ENCODE measurements at places on chromosomes 4 and X.

DNA sequence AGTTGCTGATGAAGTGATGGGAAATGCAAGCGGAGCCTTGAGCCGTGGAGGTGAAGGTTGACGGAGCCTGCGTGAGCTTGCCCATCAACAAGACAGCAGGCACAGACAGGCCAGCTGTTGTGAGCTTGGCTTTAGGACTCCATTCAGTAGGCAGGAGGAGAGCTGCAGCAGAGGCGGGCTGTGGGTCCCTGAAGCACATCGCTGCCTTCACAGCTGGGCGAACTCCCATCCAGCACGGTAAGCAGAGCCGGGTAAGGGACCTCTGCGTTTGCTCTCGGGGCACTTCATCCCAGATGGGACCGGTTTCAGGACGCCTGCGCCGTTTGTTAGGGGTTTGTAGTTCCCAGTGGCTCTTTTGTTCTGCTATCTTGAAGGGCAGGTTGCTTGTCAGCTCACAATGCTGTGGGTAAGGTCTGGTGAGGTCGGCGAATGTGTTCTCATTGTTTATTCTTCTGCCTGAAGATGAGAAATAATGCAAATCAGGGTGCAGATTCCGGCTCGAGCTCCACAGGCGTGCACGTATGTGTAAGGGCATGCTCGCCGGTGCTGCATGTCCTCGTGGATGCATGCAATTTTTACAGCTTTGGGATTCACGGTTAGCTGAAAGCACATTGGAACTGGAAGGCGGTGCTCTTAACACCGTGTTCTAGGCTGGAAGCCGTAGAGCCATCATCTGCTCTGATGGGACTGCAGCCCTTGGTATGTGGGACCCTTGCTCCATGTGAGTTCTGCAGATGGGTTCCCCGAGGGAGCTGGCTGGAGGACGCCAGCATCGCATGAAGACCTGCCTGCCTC, 54.6 kb upstream of the CLDN34 start:
- no peak for DNase-seq

DNA sequence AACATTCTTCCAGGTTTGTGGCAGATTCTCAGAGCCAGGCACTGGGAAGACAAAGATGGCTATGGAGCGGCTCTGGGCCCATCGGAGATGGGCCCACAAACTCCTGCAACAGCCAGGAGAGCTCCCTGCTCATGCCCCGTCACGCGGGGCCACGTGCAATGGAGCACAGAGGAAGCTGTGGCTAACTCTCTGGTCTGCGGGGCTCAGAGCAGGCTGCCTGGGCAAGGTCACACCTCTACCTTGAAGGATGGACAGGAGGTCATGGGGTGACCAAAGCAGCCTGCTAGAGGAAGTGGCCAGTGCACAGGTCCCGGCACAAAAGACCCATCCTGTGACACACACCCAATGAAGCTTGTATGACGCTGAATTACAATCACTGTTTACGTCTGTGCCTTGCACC, 45.2 kb downstream of the C4orf50 start:
- no peak for DNase-seq

DNA sequence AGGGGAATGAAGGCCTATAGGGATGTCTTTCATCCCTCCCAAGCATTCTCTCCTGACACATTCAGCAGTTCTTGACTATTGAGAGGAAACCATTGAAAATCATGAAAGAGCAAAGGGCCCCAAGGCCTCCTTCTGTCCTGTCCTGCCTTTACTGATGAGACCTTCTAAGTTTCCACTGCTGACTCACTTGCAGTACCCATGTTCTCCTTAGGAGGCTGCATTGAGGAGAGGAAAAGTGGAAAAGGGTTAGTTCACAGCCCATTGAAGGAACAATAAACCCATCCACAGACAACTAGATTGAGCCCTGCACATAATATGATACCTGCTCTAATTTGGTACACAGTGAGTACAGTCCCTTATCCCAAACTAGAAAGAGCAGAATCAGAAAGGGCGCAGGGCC, 115.1 kb upstream of the PNPLA4 start:
- DNase-seq = peak; percentile 36

DNA sequence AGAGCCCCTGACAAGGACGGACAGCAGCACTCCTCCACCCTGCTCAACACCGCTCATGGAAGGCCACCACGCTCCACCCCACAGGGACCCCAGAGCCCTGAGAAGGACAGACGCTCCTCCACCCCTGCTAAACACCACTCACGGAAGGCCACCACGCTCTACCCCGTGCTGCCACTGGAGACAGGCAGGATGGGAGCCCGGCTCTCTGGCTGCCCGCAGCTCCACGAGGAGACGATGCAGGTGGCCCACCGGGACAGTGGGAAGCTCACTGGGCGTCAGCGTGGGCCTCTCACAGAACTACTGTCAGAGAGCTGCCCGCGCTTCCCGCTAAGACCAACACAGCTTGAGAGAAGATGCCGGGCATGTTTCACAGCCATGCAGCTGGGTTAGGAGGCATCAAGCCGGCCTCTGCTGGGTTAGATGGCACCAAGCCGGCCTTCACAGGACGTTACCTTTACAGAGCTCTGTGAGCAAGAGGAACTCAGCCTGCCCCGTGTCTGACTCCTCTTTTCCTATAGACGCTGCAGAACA, 20.8 kb downstream of the GAK start:
- DNase-seq = no peak

- DNase-seq = no peak
Measured at GRCh38 chrX:22093550-22093949, 61.4 kb downstream of the PHEX start.

DNA sequence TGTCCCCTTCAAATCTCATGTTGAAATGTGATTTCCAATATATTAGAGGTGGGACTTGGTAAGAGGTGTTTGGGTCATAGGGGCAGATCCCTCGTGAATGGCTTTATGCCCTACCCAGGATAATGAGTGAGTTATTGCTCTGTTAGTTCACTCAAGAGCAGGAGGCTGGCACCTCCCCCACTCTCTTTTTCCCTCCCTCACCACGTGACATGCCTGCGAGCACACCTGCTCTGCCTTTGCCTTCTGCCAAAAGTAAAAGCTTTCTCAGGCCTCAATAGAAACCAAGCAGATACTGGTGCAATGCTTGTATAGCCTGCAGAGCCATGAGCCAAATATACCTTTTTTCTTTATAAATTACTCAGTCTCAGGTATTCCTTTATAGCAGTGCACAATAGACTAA, 286.3 kb upstream of the UGT8 start:
- no peak for DNase-seq

DNA sequence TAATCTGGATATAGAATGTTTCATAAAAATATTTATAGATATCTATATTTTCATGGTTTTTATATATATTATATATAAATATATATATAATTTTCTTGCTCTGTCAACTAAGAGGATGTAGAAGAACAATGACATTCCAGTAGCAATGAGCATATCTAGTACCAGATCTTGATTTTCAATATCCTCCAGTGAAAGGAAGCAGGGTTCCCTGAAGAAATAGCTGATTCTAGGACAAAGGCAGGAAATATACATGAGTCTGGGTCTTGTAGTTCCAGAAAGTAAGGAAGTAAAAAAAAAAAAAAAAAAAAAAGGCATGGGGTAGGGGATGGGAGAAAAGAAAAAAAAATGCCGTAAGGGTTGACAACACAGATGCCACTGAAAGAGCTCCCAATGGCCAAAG, 241.4 kb downstream of the RASL11B start:
- DNase-seq = no peak

- DNase-seq = no peak
Measured at GRCh38 chrX:136825771-136826170, 45.0 kb upstream of the ARHGEF6 start.

DNA sequence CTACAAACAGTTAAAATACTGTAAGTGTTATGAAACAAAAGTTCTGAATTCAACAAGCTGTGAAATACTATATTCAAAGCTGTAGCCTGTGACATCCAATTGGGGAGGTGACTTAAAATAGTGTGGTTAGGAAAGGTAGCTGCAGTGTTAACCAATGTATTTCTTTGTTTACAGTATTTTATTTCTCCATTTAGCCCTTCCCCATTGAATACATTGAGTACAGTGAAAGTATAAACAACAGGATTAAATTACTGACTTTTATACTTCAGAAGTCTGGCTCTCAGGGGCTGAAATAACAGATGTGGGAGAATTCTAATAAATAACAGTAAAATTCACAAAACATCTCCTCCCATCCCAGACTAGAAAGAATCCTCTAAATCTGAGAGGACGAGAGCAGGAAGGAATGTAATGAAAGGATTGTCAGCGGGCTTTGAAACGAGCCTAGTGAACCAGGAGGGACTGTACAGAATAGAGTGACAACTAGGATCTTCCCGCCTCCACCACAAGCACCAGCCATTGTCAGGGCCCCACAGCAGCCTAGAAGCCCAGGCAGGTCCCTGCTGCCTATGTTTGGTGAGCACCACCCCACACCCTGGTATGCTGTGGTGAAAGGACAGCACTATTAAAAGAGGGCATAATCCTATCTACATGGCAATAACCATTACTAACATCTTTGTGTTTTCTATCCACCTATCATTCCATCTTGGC, 73.7 kb downstream of the SPCS3 start:
- DNase-seq = no peak

DNA sequence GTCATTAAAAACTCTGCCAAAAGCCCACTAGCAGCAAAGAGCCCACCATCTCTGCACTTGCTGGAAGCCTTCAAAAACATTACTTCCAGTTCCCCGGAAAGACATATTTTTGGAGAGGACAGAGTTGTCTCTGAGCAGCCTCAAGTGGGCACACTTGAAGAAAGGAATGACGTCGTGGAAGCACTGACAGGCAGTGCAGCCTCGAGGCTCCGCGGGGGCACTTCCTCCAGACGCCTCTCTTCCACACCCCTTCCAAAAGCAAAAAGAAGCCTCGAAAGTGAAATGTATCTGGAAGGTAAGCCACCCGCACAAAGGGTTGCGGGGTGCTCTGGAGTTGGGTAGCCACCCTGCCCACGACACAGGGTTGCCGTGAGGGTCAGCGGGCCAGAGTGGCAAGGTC, 25.9 kb downstream of the OFD1 start:
- DNase-seq = no peak

DNA sequence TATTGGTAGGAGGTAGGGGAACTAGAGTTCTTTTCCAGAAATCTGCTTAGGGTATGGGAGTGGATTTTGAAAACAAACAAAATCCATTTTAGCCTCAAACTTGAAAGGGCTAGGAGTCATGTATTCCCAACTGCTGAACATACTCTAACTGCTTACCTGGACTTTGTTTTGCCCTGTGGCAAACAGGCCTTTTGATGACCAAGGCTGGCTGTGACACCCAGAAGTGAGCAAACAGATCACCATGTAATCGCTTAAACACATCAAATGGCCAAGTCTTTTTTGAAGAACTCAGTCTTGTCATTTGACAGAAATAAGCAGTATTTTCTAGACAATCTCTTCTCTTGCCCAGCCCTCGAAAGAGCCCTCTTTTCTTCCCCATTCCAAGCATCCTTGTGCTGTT, 203.4 kb downstream of the KIT start:
- DNase-seq = no peak

DNA sequence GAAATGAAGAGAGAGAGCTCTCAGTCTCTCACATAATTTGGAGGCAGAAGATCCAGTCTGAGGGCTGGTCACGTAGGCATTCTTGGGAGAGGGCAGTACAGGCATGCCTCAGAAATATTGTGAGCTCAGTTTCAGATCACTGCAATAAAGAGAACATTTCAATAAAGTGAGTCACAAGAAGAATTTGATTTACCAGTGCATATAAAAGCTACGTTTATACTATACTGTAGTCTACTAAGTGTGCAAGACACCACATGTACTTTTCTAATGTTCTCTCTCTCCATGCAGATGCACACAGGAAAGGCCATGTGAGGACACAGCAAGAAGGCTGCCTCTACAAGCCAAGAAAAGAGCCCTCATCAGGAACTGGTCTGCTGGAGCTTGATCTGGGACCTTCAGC, 583.5 kb upstream of the FAT1 start:
- DNase-seq = no peak

DNA sequence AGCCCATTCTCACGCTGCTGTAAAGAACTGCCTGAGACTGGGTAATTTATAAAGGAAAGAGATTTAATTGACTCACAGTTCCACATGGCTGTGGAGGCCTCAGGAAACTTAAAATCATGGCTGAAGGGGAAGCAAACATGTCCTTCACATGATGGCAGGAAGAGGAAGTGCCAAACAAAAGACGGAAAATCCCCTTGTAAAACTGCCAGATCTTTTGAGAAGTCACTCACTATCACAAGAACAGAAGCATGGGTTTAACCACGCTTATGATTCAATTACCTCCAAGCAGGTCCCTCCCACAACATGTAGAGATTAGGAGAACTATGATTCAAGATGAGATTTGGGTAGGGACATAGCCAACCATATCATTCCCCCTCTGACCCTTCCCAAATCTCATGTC, 335.5 kb downstream of the IL15 start:
- DNase-seq = no peak

DNA sequence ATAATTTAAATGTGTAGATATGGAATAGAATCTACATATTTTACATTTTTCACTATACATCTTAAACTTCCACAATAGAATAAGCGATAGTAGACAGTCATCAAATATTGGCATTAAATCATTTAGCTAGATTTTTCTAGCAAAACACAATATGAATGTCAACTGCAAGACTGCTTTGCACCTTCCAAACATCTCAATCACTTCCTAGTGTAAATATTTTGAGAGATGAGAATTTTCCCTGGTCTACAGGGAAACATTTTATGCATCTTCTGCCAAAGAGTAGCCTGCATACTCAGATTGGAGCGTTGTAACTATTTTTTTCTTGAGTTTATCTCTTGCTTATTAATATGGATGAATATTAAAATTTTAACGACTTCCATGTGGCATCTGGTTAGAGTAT, 897.4 kb downstream of the CENPC start:
- DNase-seq = no peak

- DNase-seq = peak; percentile 65
Measured at GRCh38 chr4:140237616-140238350, 83.8 kb upstream of the MAML3 start.

- no peak for DNase-seq
Measured at GRCh38 chr4:105057370-105058105, 89.1 kb upstream of the TET2 start.

- no peak for DNase-seq
Measured at GRCh38 chr4:14059006-14059405, 431.5 kb upstream of the BOD1L1 start.

- no peak for DNase-seq
Measured at GRCh38 chr4:158811704-158812103, 42.9 kb downstream of the FNIP2 start.

- no peak for DNase-seq
Measured at GRCh38 chr4:42824278-42824977, 68.1 kb upstream of the GRXCR1 start.

DNA sequence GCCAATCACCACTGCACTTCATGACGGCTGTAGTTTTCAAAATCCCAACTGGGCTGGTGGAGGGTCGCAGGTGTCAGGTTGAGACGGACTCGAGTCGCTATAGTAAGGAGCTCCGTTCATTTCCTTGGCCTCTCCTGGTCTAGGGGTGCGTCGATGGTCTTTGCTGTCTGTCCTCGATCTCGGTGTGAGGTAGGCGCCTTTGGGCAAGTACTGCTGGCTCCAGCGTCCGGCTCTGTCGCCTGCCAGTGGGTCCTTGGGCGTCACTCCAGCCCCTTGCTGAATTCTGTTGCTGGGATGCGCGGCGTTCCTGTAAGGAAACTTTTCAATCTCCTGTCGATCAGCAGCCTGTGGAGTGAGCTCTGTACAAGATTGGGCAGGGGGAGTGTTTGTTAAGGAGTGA, 76.7 kb downstream of the CCNB3 start:
- no peak for DNase-seq

Data from NCI-H187 treated with DMSO at 0.1 percent for 48 hours (cell line).